Non-pigmented ciliary epithelial cell (primary cell): ENCODE measurements at places on chromosomes 12 and 14.

DNA sequence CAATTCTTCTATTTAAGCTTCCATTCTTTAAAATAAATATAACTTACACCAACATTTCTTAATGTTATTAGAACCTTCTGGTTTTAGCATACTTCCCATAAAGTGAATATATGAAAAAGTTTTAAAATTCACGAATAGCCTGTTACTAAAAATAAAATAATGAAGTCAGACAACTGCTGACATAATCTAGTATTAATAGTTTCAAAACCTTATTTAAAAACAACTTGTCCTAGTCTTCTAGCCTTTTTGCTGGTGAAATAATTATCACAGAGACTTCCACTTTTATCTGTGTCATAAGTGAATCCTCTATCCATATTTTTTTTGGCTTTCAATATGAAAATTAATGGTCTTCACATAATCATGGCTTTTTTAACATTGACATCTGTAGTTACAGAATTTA is 93.8 kb upstream of the MON2 start:
- DNase-seq: no peak

- no peak for DNase-seq
Observed at GRCh38 chr12:15322164-15323061, at the start of gene PTPRO. TSS of gene PTPRO (plus strand) at chr12:15322508.

DNA sequence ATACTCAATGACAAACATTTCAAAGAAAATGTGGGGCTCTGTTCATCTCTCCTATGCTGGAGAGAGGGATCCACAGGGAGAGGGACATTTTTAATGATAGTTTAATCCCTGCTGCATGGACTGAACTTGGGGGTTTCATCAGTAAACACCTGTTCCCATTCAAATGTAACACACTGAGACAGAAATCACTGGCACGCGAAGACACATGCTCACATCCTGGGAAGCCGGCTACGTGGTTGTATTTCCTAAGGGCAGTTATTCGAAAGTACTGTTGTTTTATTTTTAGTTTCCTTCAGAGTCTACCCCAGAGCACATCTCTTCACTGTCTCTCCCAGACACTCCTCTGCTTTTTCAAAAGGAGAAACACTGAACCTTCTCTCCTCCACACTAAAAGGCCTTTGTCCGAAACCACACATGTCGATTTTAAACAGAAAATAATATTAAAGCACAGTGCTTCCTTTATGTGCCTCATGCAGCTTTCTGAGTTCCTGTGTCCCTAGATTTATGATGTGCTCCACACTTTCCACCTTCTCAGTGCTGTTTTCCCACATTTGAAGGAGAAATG is 52.8 kb downstream of the PTHLH start:
- DNase-seq: no peak

GRCh38 chr12:58761308-58761707 is 159.0 kb downstream of the LRIG3 start:
- DNase-seq: no peak

- DNase-seq: no peak
Observed at GRCh38 chr14:69948351-69948750, 69.1 kb downstream of the SMOC1 start.
